Vagina (tissue), 2 donors: ENCODE measurements at places on chromosomes 7 and 10.

DNA sequence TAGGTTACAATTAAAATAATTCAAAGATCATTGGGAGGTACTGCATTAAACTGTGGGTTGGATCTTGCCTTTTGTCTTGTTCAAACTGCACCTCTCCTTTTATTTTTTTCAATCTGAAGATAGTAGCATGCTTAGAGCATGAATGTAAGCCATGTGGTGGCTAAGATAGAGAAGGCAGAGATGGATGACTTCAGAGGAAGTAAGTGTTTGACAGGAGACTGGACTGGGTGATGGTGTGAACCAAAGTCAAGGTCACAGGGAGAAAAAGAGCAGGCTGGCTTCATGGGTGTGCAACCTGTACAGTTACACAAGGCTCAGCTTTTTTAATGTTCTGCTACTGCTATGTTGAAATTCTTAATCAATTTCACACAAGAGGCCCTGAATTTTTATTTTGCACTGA, 85.6 kb downstream of the ZEB1 start:
- H3K36me3 ChIP-seq: no peaks in the 10 kb centered on the region
- H3K4me3 ChIP-seq: no peak overlapping the region
- peaks cover 15% of the 10 kb centered on the region for H3K4me1 ChIP-seq
- no peaks in the 10 kb centered on the region for H3K27me3 ChIP-seq
- H3K27ac ChIP-seq: no peak overlapping the region

GRCh38 chr10:64486149-64486548, 964.9 kb downstream of the REEP3 start:
- H3K27ac ChIP-seq: no peak overlapping the region
- no peaks in the 10 kb centered on the region for H3K4me1 ChIP-seq
- no peaks in the 10 kb centered on the region for H3K27me3 ChIP-seq

DNA sequence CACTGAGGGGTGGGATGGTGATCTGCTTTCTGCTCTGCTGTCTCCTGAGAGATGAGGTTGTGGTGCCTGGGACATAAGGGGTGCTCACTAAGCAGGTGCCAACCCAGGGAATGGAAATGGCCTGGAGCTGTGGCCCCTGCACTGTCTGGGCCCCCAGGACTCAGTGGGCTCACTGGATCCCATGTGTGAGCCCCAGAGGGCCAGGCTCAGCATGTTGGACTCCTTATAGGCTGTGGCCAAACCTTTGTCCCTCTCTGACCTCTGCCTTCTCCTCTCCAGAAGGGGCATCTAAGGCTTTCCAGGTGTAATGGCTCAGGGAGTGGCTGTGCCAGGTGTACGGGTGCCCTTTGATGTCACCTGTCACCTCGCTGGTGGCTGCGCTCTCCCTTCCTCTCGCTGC, 56.4 kb downstream of the NEUROG3 start:
- H3K27ac ChIP-seq: no peak overlapping the region
- H3K36me3 ChIP-seq: no peaks in the 10 kb centered on the region
- no peak for DNase-seq
- no peak overlapping the region for H3K4me3 ChIP-seq
- H3K27me3 ChIP-seq: no peaks in the 10 kb centered on the region
- H3K4me1 ChIP-seq: no peaks in the 10 kb centered on the region

DNA sequence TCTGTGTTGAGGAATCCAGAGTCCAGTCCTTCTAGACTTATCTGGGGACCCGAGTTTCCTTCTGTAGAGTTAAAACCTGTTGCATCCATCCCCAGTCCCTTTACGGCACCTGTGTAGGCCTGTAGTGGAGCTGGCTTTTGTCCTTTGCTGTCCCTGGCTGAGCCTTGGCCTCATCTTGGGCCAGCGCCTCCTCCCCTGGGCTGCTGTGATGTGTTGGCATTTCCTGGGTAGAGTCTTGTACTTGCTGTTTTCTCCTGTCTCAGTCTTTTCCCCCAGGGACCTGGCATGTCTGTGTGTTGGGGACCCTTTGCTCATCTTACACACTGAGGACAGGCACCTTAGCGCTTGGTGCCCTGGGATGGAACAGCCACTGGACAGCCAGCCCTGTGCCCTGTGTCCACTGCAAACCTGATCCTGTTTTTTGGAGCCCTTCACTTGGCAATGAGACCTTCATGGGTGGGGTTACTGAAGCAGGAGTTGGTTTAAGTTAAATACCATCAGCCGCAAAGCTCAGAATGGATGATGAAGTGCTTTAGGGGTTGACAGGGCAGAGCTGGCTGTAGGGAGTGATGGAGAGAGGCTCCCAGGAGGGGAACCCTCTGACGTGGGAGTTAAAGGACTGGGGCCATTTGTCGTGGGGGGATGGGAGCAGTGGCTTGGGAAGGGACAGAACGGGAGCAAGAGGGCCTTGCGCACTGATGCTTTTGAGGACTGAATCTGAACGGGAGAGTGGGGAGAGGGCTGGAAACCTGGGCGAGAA, 50.9 kb downstream of the CUX1 start:
- H3K27ac ChIP-seq: no peak overlapping the region
- no peak for DNase-seq
- H3K4me1 ChIP-seq: peaks cover 22% of the 10 kb centered on the region
- no peaks in the 10 kb centered on the region for H3K27me3 ChIP-seq

DNA sequence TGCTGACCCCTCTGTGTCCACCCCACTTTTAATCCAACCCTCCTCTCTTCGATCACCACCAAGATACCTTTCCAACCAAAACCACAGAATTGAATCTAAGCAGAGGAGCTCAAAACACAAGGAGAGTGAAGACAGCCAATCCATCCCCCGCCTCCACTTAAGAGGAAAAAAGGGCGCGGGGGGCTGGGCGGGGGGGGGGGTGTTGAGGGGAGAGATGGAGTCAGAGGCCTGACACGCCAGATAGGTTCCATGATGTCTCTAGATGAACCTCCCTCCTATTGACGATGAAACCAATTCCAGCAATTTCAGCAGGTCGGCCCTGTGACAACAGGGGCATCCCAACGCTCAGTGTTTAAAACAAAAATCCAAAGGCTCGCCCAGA, 1.3 kb downstream of the SORBS1 start:
- H3K36me3 ChIP-seq: no peaks in the 10 kb centered on the region
- H3K27ac ChIP-seq: peak overlapping the region; percentile 78
- DNase-seq: no peak
- peaks cover 25% of the 10 kb centered on the region for H3K4me1 ChIP-seq
- H3K27me3 ChIP-seq: no peaks in the 10 kb centered on the region

GRCh38 chr10:48490571-48490940, 114.3 kb downstream of the ARHGAP22 start:
- H3K4me3 ChIP-seq: no peak overlapping the region
- no peaks in the 10 kb centered on the region for H3K36me3 ChIP-seq
- no peak for DNase-seq
- H3K27ac ChIP-seq: no peak overlapping the region
- H3K27me3 ChIP-seq: no peaks in the 10 kb centered on the region
- no peaks in the 10 kb centered on the region for H3K4me1 ChIP-seq

- no peaks in the 10 kb centered on the region for H3K27me3 ChIP-seq
- DNase-seq: no peak
- peaks cover 57% of the 10 kb centered on the region for H3K4me1 ChIP-seq
- peak within 1 kb of the TSS; percentile 94 for H3K27ac ChIP-seq
- H3K36me3 ChIP-seq: peaks cover 19% of the 10 kb centered on the region
Observed at GRCh38 chr7:100585511-100586265, at the start of gene LRCH4. LRCH4 (minus strand) TSS chr7:100586129; CDS start chr7:100586100, 29 bp downstream.

DNA sequence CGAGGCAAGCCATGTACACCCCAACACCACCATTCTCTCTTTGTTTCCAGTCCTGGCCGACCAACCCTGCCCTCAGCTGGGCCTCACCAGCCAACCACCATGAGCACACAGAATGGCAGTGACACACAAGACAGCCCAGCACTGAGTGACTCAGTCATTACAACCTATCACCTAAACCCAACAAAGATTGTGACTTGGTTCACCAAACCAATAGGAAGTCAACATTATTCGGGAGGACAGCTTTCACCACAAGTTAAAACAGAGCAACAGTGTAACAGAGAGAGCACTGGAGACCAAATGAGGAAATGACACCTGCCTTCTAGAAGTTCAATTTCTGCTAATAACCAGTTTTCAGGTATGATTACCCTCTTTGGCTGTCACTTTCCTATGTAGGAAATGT, 72.1 kb downstream of the DNMBP start:
- H3K27ac ChIP-seq: no peak overlapping the region
- H3K27me3 ChIP-seq: no peaks in the 10 kb centered on the region
- H3K36me3 ChIP-seq: no peaks in the 10 kb centered on the region
- no peak for DNase-seq
- H3K4me3 ChIP-seq: no peak overlapping the region

GRCh38 chr7:156423876-156424275, 216.7 kb upstream of the RNF32 start:
- DNase-seq: no peak
- H3K27ac ChIP-seq: no peak overlapping the region
- H3K36me3 ChIP-seq: no peaks in the 10 kb centered on the region
- H3K4me3 ChIP-seq: no peak overlapping the region
- H3K27me3 ChIP-seq: no peaks in the 10 kb centered on the region

- H3K27ac ChIP-seq: no peak overlapping the region
- H3K4me1 ChIP-seq: no peaks in the 10 kb centered on the region
- no peaks in the 10 kb centered on the region for H3K36me3 ChIP-seq
Observed at GRCh38 chr7:34373940-34374339, 284.1 kb upstream of the NPSR1 start.

DNA sequence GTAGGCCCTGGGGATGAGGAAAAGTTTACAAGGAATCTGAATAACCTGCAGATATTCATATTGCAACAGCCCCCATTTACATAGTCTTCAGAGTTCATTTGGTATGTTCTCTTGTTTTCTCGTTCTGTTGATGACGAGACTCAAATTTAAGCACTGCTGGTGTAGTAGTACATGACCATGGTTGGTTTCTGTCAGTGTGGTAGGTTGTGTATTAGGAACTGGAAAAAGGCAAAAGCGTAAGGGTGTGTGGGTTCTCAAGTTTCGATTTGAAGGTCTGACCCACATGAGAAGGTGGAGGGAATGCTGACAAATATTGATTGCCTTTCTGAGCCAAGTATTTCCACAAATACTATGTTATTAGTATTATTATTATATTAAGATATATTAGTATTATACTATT, 151.7 kb downstream of the AUTS2 start:
- H3K27me3 ChIP-seq: no peaks in the 10 kb centered on the region
- no peak overlapping the region for H3K27ac ChIP-seq
- H3K4me3 ChIP-seq: no peak overlapping the region
- DNase-seq: no peak

DNA sequence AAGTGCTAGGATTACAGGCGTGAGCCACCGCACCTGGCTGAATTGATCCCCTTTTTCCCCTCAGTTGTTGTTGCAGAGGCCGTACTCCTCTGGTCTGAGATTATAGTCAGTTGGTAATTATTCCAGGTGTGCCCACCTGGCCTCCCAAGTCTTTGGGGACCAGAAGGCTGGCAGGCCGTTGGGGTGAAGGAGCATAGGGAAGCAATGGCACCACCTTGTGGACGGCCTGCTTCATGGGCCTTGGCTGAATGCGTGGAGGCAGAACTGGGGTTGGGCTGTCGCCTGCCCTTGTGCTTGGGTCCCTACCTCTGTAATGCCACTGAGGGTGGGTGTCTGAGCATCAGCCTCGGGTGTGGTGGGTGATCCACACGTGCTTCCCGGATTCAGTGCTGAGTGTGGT, 125.7 kb downstream of the RGS10 start:
- no peak for DNase-seq
- H3K36me3 ChIP-seq: no peaks in the 10 kb centered on the region
- peaks cover 42% of the 10 kb centered on the region for H3K4me1 ChIP-seq
- no peak overlapping the region for H3K4me3 ChIP-seq
- no peaks in the 10 kb centered on the region for H3K27me3 ChIP-seq

DNA sequence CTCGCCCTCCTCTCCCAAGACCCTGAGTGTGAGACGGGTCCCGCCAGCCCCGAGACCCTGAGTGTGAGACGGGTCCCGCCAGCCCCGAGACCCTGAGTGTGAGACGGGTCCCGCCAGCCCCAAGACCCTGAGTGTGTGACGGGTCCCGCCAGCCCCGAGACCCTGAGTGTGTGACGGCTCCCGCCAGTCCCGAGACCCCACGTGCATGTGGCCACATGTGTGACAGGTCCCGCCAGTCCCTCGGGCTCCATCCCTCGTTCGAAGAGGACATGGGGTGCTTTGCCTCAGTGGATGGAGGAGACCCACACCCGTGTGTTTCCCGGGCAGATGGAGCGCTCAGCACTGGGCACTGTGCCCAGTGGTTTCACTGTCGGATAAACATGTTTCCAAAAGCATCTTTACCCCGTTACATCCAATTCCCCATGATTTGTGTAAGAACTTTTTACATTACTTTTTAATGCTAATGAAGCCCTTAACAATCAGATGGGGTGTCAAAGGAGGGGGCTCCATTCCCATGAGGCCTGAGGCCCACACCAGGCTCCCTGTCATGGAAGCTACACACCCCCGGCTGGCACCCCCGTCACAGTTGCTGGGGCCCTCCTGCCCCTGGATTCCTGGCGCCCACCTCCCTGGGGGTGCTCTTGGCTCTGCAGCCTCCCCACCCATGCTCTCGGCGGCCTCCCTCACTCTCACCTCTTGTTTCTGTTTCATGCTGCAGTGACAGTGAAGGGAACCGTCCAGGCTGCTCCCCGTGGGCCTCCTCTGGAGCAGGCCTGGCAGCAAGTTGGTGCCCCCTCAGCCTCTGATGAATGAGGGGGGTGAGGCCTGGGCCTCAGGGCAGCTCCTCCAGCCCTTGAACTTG, 48.5 kb upstream of the CFAP46 start:
- H3K36me3 ChIP-seq: no peaks in the 10 kb centered on the region
- H3K27ac ChIP-seq: no peak overlapping the region
- no peak overlapping the region for H3K4me3 ChIP-seq
- no peak for DNase-seq

- H3K36me3 ChIP-seq: no peaks in the 10 kb centered on the region
- peak; percentile 64 for DNase-seq
- no peaks in the 10 kb centered on the region for H3K27me3 ChIP-seq
Observed at GRCh38 chr7:55252386-55252785, 112.8 kb upstream of the LANCL2 start.

- H3K36me3 ChIP-seq: no peaks in the 10 kb centered on the region
- no peak for DNase-seq
- H3K4me1 ChIP-seq: no peaks in the 10 kb centered on the region
- H3K27ac ChIP-seq: no peak overlapping the region
Observed at GRCh38 chr10:24115403-24115802, 93.5 kb upstream of the KIAA1217 start.

DNA sequence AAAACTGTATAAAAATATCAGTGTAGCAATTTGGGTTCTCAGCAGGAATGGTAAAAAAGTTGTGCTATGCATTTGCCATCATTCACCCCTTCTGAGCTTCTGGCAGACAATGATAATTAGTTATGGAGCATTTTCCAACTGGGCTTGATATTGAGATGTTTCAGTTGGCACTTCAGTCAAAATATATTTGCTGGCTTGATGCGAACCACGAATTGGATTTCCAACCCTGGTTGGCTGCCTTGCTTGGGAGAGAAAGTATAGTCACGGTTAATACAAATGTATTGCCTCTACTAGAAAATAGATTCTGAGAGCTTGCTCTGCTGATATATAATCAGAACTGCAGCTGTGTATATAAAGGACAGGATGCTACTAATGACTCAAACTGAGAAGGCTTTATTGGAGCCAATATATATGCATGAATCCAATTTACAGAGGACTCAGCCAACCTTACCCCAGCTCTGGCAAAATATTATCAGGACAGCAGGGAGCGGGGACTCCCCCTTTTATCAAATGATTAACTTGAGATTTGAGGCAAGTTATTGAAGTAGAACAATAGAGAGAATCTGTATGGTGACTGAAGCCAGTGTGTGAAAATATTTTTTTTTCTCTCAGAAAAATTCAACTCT, 219.8 kb upstream of the SMIM30 start:
- H3K27ac ChIP-seq: no peak overlapping the region
- no peaks in the 10 kb centered on the region for H3K27me3 ChIP-seq
- H3K36me3 ChIP-seq: no peaks in the 10 kb centered on the region
- no peak for DNase-seq
- no peaks in the 10 kb centered on the region for H3K4me1 ChIP-seq
- H3K4me3 ChIP-seq: no peak overlapping the region

- H3K4me1 ChIP-seq: peaks cover 24% of the 10 kb centered on the region
- H3K36me3 ChIP-seq: no peaks in the 10 kb centered on the region
- H3K27me3 ChIP-seq: no peaks in the 10 kb centered on the region
- no peak for DNase-seq
- H3K27ac ChIP-seq: peak overlapping the region; percentile 6
Observed at GRCh38 chr7:17275749-17276671, 22.4 kb upstream of the AHR start.
